ENCODE measurements at places on chromosomes 3 and 15. TPM values are rescaled to one million over a fixed set of nuclear protein-coding genes. Genes with fewer than 3 reads are reported as not detected.

Gene LTF
- 0.14 TPM for total RNA-seq

Gene UBE2E1
- 75.1 TPM for total RNA-seq

Gene VPS13C
- total RNA-seq = 56.9 TPM

Gene ERICH6
- total RNA-seq = not detected

Gene PCLAF
- total RNA-seq = 14.7 TPM

Gene SLC22A13
- 0.28 TPM for total RNA-seq

Gene SLC6A11
- not detected for total RNA-seq

Gene RPP25
- 8.5 TPM for total RNA-seq

Gene ATP2B2
- total RNA-seq = not detected

Gene SLC12A1
- not detected for total RNA-seq

Gene ZNF80
- not detected for total RNA-seq

Gene POLQ
- total RNA-seq = 1.8 TPM

Gene HRG
- under 0.01 TPM for total RNA-seq

Gene ZNF660
- total RNA-seq = 2.1 TPM

Gene PRR20G
- total RNA-seq = not detected

Gene PCOLCE2
- 60.7 TPM for total RNA-seq

Gene GOLGA6D
- total RNA-seq = not detected

Gene ACKR4
- 1.4 TPM for total RNA-seq

Gene CFAP20DC
- total RNA-seq = 1.6 TPM

Gene LRRK1
- 12.9 TPM for total RNA-seq

Gene PPP2R3A
- 7.0 TPM for total RNA-seq

Gene MESP2
- total RNA-seq = 0.57 TPM

Gene NDN
- total RNA-seq = 41.5 TPM

Gene SERINC4
- 0.09 TPM for total RNA-seq

Gene PPP1R2
- total RNA-seq = 111 TPM

Gene GOLGA6B
- not detected for total RNA-seq

Gene SV2B
- under 0.01 TPM for total RNA-seq

Gene CCR9
- total RNA-seq = not detected

Gene GRK7
- total RNA-seq = not detected

Gene LDHAL6B
- not detected for total RNA-seq

Gene TEX55
- total RNA-seq = not detected

Measured in smooth muscle cell of bladder (primary cell).